ENCODE measurements at places on chromosomes 1 and 21. TPM values are rescaled to one million over a fixed set of nuclear protein-coding genes. Genes with fewer than 3 reads are reported as not detected.

NUDC gene
- total RNA-seq: 75.6 TPM

DNA sequence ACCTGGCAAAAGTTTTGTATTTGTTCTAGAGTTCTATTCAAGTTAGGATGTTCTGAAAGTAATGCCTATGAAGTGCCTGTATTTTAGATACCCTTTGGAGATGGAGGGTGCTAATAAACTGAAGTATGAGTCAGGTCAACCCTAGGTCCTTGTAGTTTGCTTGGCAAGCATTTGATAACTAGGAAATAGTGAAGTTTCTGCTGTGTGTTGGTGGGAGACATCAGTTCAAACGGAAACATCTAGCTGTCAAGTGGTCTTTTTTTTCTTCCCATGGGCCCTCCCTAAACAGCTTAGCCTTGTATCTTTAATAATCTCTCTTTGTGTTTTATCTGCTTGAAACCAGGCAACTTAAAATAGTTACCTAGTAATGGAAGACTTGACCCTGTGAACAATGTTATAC lies 4.5 kb downstream of the MRPS6 start:
- DNase-seq: no peak

DNA sequence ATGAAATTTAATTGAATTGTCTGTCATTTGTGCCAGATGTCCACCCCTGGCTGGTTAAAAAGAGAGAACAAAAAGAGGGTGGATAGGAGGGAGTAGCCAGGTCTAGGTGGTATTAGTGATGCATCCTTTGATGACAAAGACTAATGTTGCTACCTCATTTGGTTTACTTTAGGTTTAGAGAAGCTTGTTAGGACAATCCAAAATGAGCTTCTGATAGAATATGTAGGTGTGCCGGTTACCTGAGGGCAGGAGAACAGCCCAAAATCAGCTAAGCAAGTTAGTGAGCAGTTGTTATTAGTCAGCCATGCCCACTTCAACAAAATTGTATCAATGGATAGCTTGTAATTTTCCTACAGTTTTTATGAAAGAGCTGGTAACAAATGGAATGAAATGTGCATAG lies 61.4 kb upstream of the PTGS2 start:
- DNase-seq: no peak

- no peak for DNase-seq
Measured at GRCh38 chr1:226131639-226132038, 54.9 kb downstream of the ACBD3 start.

GRCh38 chr1:2208309-2209239 lies 14.0 kb upstream of the FAAP20 start:
- DNase-seq: no peak

GRCh38 chr1:61597601-61598000 lies 127.3 kb downstream of the TM2D1 start:
- no peak for DNase-seq

DNA sequence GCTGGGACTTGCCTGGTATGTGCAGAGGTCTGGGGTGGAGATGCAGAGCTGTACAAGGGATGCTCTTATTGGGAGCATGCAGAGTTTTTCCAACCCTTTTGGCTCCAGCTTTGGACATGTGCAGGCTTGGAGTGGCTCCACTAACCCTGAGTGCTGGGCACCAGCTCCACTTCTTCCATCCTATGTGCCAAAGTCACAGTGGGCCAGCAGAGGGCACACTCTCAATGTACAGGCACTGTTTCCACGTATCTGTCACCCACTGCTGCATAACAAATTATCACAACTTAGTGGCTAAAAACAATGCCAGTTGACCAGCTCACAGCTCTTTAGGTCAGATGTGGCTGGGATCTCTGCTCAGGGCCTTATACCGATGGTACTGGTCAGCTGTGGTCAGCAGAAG lies 631.8 kb downstream of the AJAP1 start:
- peak; percentile 6 for DNase-seq

DNA sequence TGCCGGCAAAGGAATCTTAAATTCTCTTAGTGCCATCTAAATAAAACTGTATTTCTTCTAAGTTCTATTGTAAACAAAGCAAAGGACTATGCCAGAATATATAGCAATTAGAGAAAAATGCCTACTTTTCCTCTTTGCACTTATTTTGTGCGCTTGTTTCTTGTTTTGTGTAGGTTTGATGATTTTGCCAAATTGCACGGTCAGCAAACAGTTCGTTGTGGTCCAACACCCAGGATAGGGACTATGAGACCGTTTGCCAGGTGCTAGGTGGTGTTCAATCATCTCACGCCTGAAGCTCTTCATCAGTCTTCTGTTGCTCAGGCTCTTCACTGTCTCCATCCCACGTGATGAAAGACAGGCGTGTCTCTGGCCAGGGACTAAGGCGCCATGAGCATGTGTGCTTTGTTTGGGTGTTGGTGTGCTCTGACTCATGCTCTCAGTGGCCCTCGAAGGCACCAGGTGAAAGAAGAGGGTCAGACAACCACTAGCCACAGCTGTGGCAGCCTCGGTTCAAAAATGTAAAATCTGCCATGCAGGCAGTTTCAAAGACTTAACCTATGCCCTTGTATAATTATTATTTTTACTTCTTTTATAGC lies 36.9 kb upstream of the KCNE1 start:
- DNase-seq: no peak

DNA sequence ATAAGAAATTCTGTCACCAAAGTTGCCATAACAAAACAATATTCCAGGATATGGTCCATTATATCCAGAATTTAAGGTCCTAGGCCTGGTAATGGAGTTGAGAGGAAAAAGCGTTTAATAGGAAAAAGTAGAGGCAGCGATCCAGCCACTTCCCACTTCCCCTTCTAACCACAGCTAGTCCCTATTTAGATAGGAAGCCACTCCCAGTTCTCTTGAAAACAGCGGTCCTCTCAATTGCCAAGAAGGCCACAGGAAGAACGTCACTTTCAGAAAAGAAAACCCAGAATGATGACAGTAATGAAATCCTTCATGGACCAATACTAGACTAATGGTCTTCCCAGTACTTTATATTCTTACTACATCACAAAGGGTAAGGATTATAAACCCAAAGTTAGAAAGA lies 38.6 kb downstream of the ABL2 start:
- DNase-seq: no peak

GRCh38 chr1:34330061-34330460 lies 153.4 kb downstream of the C1orf94 start:
- no peak for DNase-seq

GRCh38 chr1:28416509-28417194 lies 47.1 kb downstream of the PHACTR4 start:
- no peak for DNase-seq

DNA sequence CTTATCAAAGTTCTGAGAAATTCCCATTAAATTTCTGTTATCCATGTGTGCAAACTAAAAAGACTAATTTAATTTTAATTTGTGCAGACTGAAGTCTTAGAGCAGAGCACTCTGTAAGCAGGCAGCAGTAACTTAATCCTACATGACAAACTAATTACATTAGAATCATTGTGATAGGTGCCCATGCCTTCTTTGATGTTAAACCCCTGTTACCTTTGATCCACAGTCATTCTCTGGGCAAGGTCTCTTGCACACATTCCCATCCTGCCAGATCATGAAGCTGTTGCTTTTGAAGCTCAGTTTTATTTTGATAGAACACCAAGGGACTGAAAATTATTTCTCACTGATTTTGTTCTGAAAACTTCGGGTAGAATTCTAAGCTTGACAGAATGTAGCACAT lies 77.2 kb downstream of the BCAR3 start:
- DNase-seq: no peak

DNA sequence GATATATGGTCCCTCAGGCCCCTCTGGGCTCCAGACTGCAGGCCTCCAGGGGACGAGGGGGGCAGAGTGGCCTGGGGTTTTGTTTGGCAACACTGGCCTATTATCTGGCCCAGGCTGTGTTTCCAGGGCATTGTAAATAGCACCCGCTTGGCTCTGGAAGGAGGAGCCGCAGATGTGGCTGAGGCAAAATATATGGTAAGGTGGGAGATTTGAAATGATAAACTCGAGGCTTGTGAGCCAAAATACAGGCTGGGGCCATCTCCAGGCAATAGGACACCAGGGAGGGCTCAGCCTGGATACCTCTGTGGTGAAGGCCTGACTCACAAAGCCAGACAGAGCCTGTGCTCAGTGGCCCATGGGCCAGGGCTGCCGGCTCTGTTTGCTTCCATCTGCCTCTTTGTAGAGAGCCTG lies 14.0 kb downstream of the NAV1 start:
- no peak for DNase-seq

GRCh38 chr1:237012788-237013383 lies 8.6 kb upstream of the MT1HL1 start:
- DNase-seq: no peak

GRCh38 chr21:42080788-42081083 lies 9.6 kb downstream of the UMODL1 start:
- no peak for DNase-seq

DNA sequence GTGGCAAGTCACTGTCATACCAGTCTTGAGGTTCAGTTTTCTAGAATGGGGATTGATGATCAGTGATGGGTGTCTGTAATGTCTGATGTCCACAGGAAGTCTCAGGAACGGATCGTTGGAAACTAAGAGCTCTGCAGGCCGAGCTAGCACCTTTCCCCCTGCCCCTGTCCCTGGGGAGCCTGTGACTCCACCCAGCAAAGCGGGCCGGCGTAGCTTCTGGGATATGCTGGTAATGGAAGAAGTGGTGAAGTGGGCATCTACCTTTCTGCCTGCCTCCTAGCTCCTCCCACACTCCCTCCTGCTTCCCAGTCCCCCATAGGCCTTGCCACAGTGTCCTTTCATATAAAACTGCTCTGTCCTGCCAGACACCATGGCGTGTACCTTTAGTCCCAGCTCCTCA lies 13.4 kb downstream of the HYI start:
- DNase-seq: no peak

DNA sequence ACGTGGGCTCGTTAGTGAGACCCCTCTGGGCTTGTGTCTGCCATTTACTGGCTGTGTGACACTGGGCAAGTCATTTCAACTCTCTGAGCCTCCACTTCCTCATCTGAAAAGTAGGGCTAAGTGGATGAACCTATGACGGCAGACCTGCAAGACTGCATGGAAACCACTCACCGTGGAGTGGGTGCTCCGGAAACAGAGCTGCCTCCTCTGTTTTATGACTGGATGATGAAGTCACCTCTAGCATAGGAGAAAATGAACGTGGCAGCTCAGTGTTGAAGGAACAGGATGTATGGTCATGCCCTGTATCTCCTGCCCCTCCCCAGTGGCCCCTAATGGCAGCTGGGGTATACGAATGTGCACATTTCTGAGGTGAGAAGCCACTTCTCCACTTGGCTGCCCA lies 40.5 kb downstream of the STPG1 start:
- no peak for DNase-seq

GRCh38 chr1:39657402-39657801 lies 14.5 kb downstream of the NT5C1A start:
- no peak for DNase-seq

DNA sequence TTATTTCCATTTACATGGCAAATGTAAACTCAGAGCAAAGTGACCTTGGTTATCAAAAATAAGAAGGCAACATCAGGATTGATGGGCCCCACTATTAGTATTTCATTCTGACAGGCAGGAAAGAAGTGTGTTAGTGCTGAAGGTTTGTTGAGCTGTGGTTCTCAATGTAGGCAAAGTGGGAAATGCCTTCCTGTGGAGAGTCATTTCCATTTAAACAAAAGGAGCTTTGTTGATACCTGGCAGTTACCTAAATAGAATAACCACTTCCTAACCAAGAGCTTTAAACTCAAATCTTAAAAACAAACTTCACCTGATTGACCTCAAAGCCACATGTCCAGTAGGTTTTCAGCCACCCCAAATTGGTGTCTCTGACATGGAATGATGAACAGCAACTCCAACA lies 579.9 kb upstream of the BEND5 start:
- no peak for DNase-seq

DNA sequence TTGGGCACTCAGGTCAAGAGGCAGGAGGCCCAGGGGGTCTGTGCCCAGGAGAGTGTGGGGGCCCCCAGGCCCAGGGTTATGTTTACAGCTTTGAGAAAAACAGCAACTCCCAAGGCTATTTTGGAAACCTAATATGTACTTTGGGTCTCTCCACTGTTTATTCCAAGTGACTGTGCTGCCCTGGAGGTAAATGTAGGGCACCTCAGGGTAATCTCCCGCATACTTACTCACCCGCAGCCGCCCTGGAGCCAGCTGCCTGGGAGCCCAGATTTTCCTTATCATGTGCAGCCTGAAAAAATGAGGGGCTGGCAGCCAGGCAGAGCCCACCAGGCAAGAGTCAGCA lies 20.0 kb downstream of the IFFO2 start:
- DNase-seq: no peak

DNA sequence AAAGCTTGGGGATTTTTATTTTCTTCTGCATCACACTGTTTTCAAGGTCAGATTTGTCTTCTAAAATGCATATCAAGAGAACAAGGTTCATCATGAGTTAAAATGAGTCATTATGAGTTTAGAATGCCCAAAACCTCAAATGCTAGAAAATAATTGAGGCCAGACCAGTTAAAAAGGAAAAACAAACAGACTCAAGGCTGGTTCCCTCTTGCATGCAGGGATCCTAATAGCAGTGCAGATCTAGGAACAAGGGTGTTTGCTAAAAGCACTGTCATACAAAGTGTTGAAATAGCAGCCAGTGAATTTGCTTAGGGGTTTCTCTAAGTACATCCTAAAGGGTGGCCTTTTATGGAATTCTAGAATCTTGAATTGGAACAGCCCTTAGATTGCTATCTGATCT lies 15.3 kb downstream of the BEND5 start:
- no peak for DNase-seq

GRCh38 chr1:178693366-178693765 lies 31.7 kb upstream of the RALGPS2 start:
- DNase-seq: no peak

DNA sequence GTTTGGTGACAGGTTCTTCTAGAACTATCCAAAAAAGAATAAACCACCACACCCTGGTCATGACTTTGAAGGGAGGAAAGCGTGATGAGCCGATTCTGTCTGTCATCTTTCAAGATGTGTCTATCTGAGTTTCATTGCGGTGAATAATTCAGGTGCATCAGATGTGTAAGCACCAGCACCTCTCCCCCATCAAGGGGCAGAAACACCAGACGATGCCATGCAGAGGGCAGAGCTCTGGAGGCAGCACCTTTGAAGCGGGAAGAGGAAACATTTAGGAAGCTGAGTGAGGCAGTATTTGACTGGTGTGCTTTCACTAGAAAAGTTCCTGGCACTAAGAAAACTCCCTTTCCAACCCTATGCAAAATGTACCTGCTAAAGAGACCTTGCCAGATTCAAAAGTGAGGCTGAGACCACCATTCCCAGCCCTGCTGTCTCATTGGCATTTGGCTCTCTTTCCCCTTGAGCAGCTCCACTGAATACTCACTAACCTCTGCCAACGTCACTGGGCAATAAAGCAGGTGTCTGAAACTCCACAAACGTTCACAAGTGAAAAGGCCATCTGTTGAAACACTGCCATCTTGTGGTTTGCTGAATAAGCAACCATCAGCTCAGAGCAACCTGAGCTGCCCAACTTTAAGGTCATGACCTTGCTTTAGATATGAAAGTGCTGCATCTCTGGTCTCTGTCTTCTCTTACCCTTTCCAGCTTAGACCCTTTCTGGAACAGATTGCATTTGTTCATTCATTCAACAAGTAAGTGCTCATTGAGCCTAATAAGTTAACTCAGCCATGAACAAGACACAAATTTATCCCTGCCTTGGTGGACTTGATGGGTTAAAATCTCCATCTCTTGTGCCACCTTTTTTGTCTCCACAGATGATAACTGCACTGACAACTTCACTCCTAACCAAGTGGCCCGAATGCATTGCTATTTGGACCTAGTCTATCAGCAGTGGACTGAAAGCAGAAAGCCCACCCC lies 228.6 kb downstream of the PAPPA2 start:
- no peak for DNase-seq
